Bronchus fibroblast of lung (primary cell): ENCODE measurements at places on chromosomes 7 and 10. TPM values are rescaled to one million over a fixed set of nuclear protein-coding genes. Genes with fewer than 3 reads are reported as not detected.

The CPN1 gene
- not detected in 2 replicates for total RNA-seq

The RARRES2 gene
- 9.5 and 11.9 TPM in 2 replicates for total RNA-seq

The FAM25A gene
- total RNA-seq = not detected in 2 replicates

The GCK gene
- 0.74 and 0.84 TPM in 2 replicates for total RNA-seq

The CTBP2 gene
- total RNA-seq = 52.6 and 67.2 TPM in 2 replicates

The GSTO2 gene
- total RNA-seq = 7.3 and 7.6 TPM in 2 replicates

The ADAM8 gene
- 1.2 and 2.0 TPM in 2 replicates for total RNA-seq

The GIMAP2 gene
- total RNA-seq = 0.15 and 0.34 TPM in 2 replicates

The UNC5B gene
- total RNA-seq = 15.2 and 17.1 TPM in 2 replicates

The GPR37 gene
- total RNA-seq = 5.9 and 6.2 TPM in 2 replicates

The GIMAP4 gene
- not detected in 2 replicates for total RNA-seq

The FAM237B gene
- not detected in 2 replicates for total RNA-seq

The PON1 gene
- not detected in 2 replicates for total RNA-seq

The CUZD1 gene
- 0.45 and 0.84 TPM in 2 replicates for total RNA-seq

The CNPY1 gene
- not detected in 2 replicates for total RNA-seq

The FIS1 gene
- total RNA-seq = 226 and 252 TPM in 2 replicates

The CALHM1 gene
- not detected in 2 replicates for total RNA-seq

The GPR22 gene
- total RNA-seq = not detected in 2 replicates

The RBP4 gene
- 2.8 and 5.5 TPM in 2 replicates for total RNA-seq

The MMD2 gene
- not detected in 2 replicates for total RNA-seq

The FZD1 gene
- 9.4 and 10.3 TPM in 2 replicates for total RNA-seq

The CCNY gene
- 24.2 and 38.2 TPM in 2 replicates for total RNA-seq

The DENND2A gene
- total RNA-seq = 3.2 and 4.3 TPM in 2 replicates

The TMEM236 gene
- not detected in 2 replicates for total RNA-seq

The CABCOCO1 gene
- total RNA-seq = 0.34 and 1.3 TPM in 2 replicates

The FMC1 gene
- 10.1 and 12.1 TPM in 2 replicates for total RNA-seq

The SIRT1 gene
- 10.9 and 11.6 TPM in 2 replicates for total RNA-seq

The IGFBP3 gene
- 1.6 and 2.4 TPM in 2 replicates for total RNA-seq

The CALML5 gene
- total RNA-seq = not detected in 2 replicates

The RELN gene
- total RNA-seq = 1.2 and 1.3 TPM in 2 replicates

The AGR3 gene
- not detected in 2 replicates for total RNA-seq

The EEPD1 gene
- total RNA-seq = 1.7 and 2.1 TPM in 2 replicates

The ELN gene
- 0.59 and 4.2 TPM in 2 replicates for total RNA-seq

The NKX2-3 gene
- total RNA-seq = not detected in 2 replicates

The SYT15B gene
- total RNA-seq = under 0.01 and 0.17 TPM in 2 replicates

The OPN1SW gene
- not detected in 2 replicates for total RNA-seq

The OR2A5 gene
- total RNA-seq = not detected in 2 replicates

The SPDYE8 gene
- total RNA-seq = not detected in 2 replicates

The PHTF2 gene
- total RNA-seq = 17.8 and 19.6 TPM in 2 replicates

The OR2A7 gene
- total RNA-seq = 0.15 and 0.84 TPM in 2 replicates

The PSAP gene
- 315 and 328 TPM in 2 replicates for total RNA-seq

The EFCAB10 gene
- not detected in 2 replicates for total RNA-seq

The CALCR gene
- total RNA-seq = not detected in 2 replicates

The SKIDA1 gene
- total RNA-seq = 2.4 and 2.7 TPM in 2 replicates

The ZNF107 gene
- total RNA-seq = 2.1 and 3.2 TPM in 2 replicates

The TLX1 gene
- total RNA-seq = not detected in 2 replicates

The CTTNBP2 gene
- total RNA-seq = 2.5 and 3.1 TPM in 2 replicates

The SAMD9 gene
- total RNA-seq = 2.7 and 3.5 TPM in 2 replicates

The ZNF425 gene
- total RNA-seq = 1.0 and 1.3 TPM in 2 replicates

The NODAL gene
- not detected in 2 replicates for total RNA-seq
